ENCODE measurements at places on chromosomes 6 and 20.

- no peak for DNase-seq
Observed at GRCh38 chr6:123812621-123813020, 9.0 kb downstream of the NKAIN2 start.

GRCh38 chr6:45837541-45838200, 178.0 kb downstream of the CLIC5 start:
- DNase-seq = no peak

DNA sequence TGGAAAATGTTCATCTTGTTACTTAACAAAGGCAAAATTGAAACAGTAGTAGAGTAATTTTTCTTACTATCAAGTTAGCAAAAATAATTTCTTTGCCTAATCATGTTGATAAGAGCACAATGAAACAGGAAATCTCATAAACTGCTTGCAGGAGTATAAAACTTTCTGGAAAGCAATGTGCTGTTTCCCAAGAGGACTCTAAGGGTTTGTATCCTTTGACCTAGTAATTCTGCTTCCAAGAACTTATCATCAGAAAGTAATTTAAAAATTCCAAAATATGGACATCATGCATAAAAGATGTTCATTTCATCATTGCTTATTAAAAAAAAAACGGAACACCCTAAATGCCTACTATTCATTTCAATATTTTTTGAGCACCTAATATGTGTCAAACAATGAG, 46.1 kb upstream of the TNFAIP3 start:
- peak; percentile 82 for DNase-seq

DNA sequence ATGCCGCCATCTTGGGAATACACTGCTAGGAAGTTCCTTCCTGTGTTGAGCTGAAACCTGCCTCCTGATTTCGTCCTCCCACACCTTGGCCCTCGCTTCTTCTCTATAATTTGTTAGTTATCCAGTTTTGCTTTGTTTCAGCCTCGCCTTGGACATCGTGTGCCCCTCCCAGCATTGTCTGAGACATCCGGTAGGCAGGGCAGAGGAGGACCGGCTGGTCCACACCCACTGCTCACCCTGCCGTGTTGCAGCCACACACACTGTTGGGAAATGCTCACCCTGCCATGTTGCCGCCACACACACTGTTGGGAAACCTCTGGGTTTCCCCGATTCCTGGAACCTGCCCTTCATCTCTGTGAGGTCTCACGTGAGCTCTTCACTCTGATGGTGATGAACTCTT, 105.1 kb downstream of the CDH4 start:
- DNase-seq = no peak

DNA sequence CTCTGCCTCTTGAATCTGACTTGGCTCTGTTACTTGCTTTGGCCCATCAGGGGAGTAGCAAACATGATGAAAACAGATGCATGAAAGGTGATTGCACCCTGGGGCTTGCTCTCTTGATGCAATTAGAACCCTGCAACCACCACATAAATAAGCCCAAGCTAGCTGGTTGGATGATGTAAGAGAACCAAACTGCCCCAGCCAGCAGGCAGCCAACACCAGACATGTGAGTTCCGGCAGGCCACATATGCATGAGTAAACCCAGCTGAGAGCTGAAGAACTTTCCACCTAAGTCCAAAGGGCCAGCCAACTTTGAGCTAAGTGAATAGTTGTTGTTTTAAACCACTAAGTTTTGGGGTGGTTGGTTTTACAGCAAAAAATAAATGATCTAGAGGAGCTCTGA, 268.4 kb downstream of the FARS2 start:
- DNase-seq = peak; percentile 19

- no peak for DNase-seq
Observed at GRCh38 chr6:32529697-32530430, at the start of gene HLA-DRB5. HLA-DRB5 (minus strand) TSS chr6:32530287; CDS start chr6:32530224, 63 bp downstream.

GRCh38 chr6:19554356-19555225, 282.6 kb upstream of the ID4 start:
- no peak for DNase-seq

GRCh38 chr6:130758813-130759212, 68.4 kb upstream of the SMLR1 start:
- no peak for DNase-seq

- no peak for DNase-seq
Observed at GRCh38 chr6:41002168-41002567, 36.9 kb downstream of the UNC5CL start.

GRCh38 chr6:163563318-163563717, 148.8 kb downstream of the QKI start:
- DNase-seq = no peak

GRCh38 chr20:47118206-47118605, 223.6 kb downstream of the EYA2 start:
- no peak for DNase-seq

GRCh38 chr20:19515074-19515473, 243.0 kb upstream of the RIN2 start:
- DNase-seq = no peak

DNA sequence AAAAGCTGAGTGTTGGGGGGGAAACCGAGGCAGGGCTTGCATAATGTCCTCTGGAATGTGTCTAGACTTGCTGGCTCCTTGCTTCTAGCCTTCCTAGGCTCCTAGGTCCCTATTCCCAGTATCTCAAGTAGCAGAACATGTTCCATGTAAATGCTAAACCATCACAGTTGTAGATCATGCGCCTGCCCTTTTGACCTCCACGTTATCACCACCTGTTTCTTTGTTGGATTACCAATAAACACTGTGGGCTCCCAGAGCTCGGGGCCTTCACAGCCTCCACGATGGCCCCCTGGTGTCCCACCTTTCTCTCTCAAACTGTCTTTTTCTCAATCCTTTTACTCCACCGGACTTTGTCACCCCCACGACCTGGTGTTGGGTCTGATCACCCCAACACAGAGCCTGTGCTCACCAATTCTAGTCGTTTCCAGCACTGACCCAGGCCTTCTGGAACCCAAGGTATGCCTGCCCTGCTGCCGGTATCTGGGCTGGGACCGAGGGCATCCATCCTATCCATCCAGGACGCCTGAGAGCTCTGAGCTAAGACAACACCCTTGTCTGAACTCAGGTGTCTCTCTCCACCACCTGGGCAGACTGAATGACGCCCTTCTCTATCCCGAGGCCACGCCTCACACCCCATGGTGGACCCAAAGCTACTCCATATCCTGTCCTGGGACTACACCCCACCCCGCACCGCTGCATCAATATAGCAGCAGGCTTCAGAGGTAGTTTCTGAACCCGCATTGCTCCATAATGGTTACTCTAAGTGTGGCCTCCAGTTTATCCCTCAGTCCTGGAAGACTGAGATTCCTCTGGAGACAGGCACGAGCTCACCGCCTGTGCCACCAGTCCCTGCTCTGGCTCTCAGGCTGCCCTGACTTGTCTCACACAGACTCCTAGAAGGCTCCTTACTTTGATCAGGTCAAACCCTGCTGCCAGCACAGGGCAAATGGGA, 9.3 kb upstream of the PRR18 start:
- DNase-seq = no peak

GRCh38 chr6:73624896-73625295, 28.9 kb downstream of the SLC17A5 start:
- no peak for DNase-seq

GRCh38 chr6:97215157-97215769, 67.8 kb downstream of the MMS22L start:
- DNase-seq = peak; percentile 66

GRCh38 chr20:19928328-19929011, 88.7 kb upstream of the NAA20 start:
- peak; percentile 16 for DNase-seq

DNA sequence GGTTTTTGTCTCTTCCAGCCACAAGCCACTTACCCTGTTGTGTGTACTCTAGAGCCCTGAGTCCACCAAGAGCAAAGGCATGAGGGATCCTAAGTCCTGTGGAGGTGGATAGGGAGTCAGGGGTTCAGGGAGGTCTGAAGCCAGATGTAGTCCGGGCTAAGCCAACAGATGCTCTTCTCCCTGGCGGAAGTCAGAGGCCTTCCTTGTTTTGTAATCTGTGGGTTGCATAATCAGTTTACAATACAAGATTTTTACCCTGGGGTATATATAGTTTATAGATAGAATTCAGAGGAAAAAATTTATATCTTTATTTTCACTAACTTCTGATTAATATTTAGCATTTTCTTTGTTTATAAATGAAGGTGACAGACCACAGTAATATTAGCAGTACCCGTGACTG, 9.2 kb downstream of the LAMP5 start:
- DNase-seq = no peak

DNA sequence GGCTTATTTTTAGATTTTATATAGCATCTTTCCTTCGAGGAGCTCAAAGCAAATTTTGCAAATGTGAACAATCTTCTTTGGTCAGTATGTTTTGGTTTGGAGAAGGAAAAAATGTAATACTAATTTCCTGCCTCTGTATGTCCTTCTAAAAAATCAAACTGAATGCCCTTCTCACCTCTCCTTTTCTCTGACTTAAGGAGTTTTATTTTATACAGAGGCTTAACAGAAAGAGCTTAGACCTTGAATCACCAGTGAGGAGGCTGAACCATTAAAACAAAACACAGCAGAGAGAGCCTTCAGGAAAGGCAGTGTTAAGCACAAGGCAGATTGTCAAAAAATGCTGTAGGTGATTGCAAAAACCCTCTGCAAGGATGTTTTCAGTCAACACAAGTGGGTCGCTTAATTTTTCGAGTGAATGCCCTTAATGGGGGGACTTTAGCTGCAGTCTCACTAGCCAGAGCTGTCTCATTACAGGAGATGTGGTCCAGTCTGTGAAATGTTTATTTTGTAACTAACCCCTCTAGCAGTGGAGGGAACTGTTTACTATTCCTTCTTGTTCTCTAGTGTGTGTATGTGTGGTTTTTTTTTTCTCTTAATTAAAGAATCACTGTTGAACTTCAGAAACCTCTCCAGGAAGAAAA, 481.3 kb upstream of the CITED2 start:
- no peak for DNase-seq

- no peak for DNase-seq
Observed at GRCh38 chr6:20192625-20193024, 19.6 kb downstream of the MBOAT1 start.

GRCh38 chr6:131038597-131039344, 24.3 kb downstream of the EPB41L2 start:
- DNase-seq = peak; percentile 66

DNA sequence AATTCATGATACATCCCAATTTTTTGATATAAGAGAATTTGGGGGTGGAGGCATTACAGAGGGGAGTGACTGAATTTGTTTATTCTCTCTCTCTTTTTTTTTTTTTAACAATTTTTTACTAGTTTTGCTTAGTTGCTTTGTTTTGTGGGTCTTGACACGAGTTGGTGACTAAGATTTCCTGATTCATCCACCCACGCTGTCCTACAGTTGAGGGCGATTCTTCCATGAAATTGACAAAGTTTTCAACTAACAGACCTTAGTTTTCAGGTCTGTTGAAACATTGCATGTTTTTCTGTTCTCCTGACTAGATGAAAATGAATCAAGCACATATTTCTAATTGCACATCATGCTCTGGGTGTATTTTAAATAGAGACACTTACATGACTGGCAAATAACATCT, 613.8 kb downstream of the TFAP2B start:
- DNase-seq = no peak

- no peak for DNase-seq
Observed at GRCh38 chr6:11244387-11245126, 12.1 kb upstream of the NEDD9 start.

- no peak for DNase-seq
Observed at GRCh38 chr6:85461798-85462170, 11.9 kb downstream of the NT5E start.

- no peak for DNase-seq
Observed at GRCh38 chr6:3318226-3318625, 59.5 kb downstream of the PSMG4 start.

DNA sequence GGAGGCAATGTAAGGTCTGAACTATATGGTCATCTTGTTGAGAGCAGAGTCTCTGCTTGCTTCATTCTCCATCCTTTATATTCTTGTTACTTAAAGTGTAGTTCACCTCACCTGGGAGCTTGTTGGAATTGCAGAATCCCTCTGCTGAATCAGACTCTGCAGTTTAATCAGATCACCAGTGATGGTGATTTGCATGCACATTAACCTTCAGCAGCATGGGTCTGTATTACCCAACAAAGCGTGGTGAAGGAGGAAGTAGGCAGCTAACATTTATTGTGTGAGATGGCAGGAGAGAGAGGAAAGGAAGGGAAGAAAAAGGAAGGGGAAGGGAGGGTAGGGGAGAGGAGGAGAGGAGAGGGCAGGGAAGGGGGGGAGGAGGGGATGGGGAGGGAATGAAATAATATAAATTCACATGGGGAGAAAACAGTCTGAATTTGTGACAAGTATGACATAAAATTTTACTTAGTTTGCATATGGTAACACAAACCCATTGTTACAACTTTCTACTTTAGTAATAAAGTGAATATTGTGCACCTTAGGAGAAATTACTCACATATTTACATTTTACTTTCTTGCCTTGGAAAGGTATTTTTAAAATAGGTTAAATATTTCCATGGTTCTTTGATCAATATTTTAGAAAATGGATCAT, 740.7 kb downstream of the DHX35 start:
- no peak for DNase-seq

DNA sequence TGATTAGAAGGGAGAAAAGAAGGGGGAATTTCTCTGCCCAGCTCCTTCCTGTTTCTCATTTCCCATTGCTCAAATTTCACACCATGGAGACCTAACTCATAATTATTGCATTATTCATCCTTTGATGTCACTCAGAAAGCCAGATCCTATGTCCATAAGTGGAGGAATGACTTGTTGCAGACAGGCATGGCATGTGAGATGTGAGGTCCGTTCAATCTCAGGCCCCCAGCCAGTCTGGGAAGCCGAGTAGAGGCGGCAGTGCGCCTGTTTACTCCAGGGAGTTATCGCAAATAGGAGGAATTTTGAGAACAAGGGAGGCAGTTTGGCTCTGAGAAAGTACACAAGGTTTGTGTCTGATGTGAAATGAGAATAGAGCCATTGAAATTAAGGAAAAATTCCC, 26.9 kb upstream of the MOCS1 start:
- DNase-seq = peak; percentile 24

DNA sequence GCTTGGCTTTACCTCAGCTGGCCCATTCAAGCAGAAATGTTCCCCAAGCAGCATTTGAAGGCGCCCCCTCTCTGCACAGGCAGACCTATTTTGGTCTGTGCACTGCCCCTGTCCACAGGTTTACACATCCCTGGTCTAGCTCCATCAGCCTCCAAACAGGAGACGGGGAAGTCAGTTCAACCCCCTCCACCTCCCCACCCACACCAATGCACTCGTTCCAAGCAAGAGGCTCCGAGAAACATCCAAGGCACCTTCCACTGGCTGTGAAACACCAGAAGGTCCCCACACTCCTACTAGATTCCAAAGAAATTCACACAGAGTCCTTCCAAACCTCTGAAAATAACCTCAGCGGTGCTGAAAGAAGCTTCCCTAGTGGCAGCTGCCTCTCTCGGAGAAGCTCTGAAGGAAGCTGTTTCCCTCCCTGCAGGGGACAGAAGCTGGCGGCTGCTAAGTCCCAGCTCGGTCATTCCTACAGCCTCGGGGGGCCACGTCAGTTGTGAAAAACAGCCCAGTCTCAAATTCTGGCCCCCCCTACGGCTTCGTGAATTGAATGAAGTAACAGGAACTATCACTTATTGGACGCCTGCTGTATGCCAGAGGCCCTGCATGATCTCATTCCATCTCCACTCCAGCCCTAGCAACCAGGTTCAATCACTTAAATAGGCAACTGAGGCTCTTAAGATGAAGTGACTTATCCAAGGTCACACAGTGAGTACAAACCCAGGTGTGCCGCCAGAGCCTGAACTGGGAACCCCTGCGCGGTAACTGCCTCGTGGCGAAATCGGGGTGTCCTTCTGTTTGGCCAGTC, 815 bp downstream of the SPATA2 start:
- DNase-seq = no peak

GRCh38 chr6:70164556-70164955, 138.3 kb downstream of the COL9A1 start:
- DNase-seq = no peak
